ENCODE measurements at places on chromosomes 1 and 21.

DNA sequence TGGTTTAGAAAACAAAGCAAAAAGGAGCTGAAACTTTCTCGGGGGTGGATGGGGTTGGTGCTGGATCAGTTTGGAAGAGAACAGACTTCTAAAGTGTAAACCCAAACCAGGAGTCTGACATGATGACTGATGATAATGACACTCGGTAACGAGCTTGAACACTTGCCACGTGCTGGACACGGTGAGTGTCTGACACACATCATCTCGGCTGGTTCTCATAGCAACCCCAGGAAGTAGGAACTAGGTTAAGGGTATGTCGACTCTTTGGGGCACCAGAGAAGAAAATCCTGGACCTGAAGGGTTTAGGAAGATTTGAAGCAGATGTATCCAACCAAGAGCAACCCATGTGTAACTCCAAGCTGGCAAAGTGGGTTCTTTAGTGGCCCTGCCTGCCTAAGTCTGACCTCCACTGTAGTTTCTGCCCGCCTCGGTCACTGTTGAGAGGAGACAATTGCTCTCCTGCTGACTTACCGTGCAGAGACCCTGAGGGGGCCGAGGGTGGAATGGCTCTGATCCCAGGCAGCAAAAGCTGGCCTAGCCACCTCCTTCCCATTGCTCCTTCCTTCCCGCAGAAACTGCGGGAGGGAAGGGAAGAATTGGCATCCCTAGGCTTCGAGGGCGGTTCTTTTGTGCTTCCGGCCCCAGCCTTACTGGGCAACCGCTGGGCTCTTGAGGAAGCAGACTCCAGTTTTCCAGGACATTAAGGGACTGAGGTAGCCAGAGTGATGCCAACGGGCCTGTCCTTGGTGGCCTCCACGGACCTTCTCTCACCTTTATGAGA is 156.0 kb downstream of the TOMM20 start:
- DNase-seq: no peak

GRCh38 chr1:187033693-187034390 is 205.1 kb downstream of the PLA2G4A start:
- no peak for DNase-seq

GRCh38 chr1:207221934-207222351 is 99.5 kb upstream of the CD55 start:
- no peak for DNase-seq

- no peak for DNase-seq
These were observed 1.7 kb downstream of the SDC3 start for GRCh38 chr1:30906631-30907441.

DNA sequence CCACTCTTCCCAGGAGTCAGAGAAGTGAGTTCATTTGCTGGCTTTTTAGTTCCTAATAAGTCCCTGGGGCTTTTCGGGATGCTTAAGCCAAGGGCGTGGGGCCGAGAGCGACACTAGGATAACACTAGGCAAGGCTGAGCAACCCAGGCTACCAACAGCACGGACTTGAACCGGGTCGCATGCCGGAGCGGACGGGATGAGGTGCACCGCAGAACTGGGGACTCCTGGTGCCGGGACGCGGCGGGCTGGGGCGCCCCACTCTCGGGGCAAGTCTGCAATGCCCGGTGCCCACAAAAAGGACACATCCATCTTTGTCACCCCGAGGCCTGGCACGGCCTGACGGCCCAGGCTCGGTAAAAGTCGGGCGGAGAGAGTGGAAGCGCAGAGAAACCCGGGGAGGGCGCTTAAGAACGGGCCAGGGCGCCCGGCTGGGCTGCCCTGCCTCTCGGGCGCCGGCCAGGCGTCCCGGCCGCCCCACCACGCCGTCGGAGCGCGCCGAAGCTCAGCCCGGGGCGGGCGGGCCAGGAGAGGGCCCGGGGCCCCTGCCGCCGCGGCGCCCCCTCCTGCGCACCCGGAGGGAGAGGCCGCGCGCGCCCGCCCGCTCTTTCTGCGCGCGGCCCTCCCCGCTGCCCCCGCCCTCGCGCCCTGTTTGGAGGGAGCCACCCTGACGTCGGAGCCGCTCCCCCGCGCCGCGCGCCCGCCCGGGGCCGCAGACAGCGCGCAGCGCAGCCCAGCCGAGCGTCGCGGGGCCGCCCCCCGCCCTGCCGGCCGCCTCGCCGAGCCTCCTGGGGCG is at the start of gene NBL1:
Gene NBL1 (plus strand): TSS at position 710 of the 793 bp plus-strand sequence. CDS start 10,720 bp downstream, outside the sequence.
- DNase-seq: peak; percentile 52

- no peak for DNase-seq
These were observed 22.7 kb downstream of the MAB21L3 start for GRCh38 chr1:116133696-116134475.

DNA sequence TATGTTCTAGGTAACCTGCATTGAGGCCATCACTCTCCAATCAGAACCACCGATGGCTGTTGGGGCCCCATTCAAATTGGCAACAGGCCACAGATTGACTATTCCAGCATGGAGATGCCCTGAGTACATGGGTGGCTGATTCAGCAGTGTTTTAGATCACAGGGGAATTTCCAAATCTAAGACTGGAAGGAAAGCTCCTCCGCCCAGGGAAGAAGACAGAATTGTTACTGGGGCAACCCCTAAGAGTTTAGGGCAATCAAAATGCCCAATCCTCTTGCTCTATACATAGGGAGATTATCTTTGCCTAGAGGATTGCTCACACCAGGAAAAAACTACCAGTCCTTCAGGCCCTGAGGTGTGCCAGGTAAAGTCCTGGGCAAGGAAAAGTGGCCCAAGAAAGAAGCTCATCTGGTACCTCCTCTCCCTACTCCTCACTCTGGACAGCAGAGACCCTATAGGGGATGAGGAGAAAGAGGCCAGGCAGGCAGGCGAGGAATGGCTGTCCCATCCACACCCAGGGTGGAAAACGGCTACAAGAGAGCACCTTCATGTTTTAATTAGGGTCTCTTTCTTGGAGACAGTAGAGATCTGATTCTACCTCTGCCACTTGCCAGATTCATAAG is 5.8 kb downstream of the S100A8 start:
- DNase-seq: no peak

Data from stimulated activated CD4-positive, alpha-beta T cell treated with anti-CD3 and anti-CD28 coated beads, TNF-alpha, amount 100 ng/mL, for 1 hour (primary cell).